ENCODE measurements at places on chromosomes 11 and 22.

- no peak for DNase-seq
Observed at GRCh38 chr11:45171550-45171949, 25.1 kb downstream of the PRDM11 start.

GRCh38 chr11:130180491-130180890, 20.9 kb downstream of the ST14 start:
- no peak for DNase-seq

GRCh38 chr22:47872761-47873535, 1110.5 kb downstream of the TBC1D22A start:
- DNase-seq: no peak

DNA sequence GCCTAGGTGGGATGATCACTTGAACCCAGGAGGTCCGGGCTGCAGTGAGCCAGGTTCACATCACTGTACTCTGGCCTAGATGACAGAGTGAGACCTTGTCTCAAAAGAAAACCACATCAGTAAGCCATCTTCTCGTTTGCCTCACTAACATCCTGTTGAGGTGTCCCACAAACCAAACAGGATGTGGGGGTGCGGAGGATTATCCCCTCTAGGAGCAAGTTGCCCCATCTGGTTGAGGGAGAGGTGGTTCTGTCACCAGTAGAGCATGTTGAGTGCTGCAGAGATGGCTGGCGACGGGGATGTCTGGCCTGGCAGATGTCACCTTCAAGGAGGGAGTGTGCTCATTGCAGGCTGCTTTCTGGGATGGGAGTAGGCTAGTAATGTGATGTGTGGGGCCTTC, 72.4 kb downstream of the ZNRF3 start:
- DNase-seq: no peak

DNA sequence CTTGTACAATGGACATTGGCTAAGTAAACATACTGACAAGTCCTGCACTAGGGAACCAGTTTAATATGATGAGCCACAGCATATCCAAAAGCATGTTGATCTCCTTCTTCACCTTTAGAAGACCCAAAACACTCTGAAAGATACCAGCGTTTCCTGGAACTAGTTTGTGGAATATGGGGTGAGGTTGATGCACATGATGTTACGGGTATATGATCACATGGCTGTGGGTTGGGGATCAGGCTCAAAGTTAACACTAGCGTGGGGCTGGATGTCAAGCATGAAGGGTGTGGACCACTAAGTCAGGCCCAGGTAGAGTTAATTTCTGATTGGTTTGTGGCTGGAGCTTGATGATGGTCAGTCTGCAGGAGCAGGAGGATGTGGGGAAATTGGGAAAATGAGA, 9.0 kb downstream of the IGLL5 start:
- DNase-seq: no peak

DNA sequence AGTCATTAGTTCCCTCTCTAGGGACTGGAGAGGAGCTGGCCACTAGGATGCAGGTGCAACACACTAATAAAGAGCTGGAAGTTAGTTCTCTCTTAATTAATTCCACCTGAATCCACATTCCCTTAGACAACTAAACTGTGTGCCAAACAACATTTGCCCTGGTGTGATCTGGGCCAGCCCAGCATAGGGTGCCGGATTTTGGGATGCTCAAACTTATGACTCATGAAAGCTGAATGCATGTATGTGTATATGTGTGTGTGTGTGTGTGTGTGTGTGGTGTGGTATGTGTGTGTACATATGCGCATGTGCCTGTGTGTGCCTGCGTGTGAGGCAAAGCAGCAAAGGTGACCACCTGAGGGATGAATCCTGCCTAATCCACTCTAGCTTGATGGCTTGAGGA, 110.7 kb downstream of the EHF start:
- no peak for DNase-seq

GRCh38 chr11:64238076-64238475, 2.8 kb upstream of the FKBP2 start:
- no peak for DNase-seq

DNA sequence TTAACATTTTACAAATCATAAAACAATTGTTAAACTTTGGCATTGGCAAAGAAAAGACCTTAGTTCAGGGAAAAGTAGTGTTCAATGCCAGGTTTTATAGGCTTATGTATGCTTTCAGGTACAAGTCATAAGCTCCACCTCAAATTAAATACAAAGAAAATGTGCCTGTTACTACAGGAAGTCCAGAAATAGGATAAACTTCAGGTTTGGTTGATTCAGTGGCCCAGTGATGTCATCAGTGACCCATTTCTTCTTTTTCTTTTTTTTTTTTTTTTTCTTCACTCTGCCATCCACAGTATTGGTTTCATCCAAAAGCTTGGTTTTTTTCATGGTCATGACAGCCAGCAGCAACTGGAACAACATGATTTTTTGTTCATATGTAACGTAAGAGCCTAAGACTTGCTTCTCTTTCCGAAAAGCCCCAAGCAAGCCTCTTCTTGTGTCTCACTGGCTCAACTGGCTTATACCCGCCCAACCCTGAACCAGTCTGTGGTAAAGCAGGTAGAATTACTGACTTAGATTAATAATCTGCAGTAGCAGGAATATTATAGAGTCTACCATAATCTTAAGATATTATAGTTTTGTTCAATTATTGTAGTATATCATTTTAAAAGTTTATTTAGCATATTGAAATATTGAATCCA, 46.2 kb downstream of the TTC17 start:
- no peak for DNase-seq

- DNase-seq: no peak
Observed at GRCh38 chr11:36392196-36392595, 96.1 kb downstream of the PRR5L start.

GRCh38 chr11:17774232-17775034, 39.9 kb downstream of the KCNC1 start:
- no peak for DNase-seq

- no peak for DNase-seq
Observed at GRCh38 chr11:115170133-115170815, 333.9 kb downstream of the CADM1 start.

GRCh38 chr11:57287884-57288283, 36.9 kb downstream of the TNKS1BP1 start:
- DNase-seq: no peak

DNA sequence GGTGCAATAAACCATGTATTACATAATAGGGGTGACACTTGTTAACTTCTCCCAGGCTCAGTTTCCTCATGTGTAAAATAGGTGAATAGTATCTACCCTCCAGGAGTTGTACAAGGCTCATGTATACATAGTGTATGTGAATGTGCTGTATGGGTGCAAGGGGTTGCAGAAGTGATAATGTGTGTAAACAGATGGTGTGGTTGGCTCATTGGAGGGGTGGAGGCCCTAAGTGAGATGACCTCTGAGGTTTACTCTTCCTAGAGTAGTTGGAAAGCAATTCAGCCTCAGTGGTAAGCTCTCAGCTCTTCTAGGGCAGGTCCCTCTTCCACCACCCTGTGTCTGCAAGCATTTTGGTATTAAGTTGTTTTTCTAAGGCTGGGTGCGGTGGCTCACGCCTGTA, 102.4 kb downstream of the PTPRJ start:
- DNase-seq: no peak

DNA sequence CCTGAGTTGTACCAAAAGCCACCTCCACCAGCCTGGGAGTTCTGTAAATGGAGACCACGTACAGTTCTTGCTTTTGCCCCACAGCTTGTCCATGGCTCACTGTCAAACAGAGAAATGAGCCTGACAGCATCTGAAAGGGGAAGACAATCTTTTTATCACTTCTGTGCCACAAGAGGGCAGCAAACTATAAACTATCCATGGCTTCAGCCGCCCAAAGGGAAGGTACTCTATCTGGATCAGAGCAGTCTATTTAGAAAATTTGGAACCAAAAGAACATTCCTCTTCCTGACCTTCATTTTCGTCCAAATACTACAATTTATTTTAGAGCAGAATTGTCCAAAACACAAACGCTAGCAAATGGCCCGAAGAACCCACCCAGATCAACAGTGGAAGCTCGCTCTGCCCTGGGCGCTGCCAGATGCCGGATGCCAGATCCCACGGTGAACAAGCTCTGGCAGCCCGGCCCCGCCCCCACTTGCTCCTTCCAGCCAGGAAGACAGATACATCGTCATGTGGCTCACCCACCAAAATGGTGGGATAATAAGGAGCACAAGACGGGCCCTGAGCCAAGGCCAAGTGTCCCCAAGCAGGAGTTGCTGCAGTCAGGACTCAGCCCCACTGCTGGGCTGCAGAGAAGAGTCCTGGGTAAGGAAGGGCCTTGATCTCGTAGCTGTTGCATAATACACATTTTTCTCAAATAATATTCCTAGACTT, 23.9 kb upstream of the SCGB1A1 start:
- DNase-seq: peak; percentile 59

- DNase-seq: no peak
Observed at GRCh38 chr11:12704049-12704448, 29.8 kb downstream of the TEAD1 start.

- DNase-seq: no peak
Observed at GRCh38 chr11:70603114-70603755, 204.9 kb downstream of the CTTN start.

DNA sequence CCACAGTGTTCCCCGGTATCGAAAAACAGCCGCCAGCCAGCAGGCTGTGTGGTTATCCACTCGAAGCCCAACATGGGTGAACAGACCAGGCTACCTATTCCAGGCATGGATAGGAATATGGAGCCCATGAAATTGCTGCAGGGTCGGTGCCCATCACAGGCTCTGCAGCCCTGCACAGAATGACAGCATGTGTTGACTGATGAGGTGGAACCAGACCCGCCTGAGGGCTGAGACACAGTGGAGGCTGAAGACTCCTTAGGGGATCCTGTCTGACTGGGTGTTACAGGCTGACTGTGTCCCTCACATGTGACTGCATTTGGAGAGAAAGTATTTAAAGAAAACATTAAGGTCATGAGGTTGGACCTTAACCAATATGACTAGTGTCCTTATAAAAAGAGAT, 6.2 kb upstream of the YPEL1 start:
- no peak for DNase-seq

DNA sequence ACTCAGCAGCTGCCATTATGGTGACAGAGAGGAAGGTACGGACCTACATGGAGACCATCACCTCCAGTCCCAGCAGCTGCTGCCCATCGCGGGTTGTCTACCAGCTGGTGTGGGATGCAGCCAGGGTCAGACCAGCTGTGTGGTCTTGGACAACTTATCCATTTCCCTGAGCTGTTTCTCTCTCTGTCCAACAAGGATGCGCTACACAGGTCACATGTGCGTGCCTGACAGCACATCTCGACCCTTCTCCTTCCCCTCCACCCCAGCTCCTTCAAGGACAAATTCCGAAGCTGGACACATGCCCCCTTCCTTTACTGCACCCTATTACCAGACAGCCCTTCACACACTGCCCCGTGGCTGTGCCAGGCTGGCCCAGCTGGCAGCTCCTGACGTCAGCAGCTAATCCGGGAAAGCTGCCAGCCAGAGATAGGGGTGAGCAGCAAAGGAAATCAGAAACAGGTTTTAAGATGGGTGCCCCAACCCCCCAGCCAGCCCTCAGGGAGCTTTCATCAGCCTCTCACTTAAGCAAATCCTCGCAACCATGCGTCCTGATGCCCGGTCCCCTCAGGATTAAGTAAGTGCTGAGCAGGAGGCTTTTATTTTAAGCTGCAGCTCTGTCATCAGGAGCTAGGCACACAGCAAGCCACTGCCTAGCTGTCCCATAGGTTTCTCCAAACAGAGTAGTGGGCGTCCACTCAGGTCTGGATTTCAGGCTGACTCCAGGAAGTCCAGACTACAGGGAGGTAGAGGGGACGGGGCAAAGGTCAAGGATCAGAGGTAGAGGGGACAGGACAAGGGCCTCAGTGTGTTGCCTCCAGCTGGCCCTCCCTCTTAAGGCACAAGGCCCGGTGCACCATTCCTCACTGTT, 20.3 kb downstream of the TEF start:
- peak; percentile 88 for DNase-seq

- DNase-seq: peak; percentile 29
Observed at GRCh38 chr11:27058456-27058855, 17.8 kb downstream of the BBOX1 start.

GRCh38 chr22:23862103-23862502, 4.4 kb downstream of the SLC2A11 start:
- no peak for DNase-seq

- DNase-seq: no peak
Observed at GRCh38 chr11:27089746-27090145, 49.1 kb downstream of the BBOX1 start.

DNA sequence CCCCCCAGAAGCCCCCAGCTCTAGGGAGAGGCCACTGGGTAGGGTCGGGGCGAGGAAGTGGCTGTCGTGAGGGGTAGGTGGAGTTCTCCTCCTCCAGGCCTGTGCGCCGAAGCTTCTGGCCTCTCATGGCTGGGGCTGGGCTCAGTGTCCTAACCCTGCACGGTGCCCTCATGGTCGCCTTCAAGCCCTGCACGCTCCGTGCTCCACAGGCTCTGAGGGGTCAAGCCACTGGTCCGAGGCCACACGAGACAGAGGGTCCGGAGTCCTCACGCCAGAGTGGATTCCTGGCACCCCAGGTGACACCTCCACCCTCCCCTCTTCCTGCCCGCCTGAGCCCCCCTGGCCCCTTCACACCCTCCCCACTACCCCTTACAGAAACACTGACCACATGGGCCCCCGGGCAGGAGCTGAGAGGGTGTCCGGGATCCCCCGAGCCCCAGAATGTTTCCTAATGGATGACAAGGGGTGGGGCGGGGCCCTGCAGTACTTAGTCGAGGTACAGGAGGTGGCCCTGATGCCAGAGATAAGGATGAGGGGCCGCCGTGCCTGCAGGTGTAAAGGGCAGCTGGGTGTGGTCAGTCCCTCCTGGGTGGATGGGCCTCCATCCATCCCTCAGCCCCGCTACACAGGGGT, 997 bp upstream of the CDHR5 start:
- no peak for DNase-seq

DNA sequence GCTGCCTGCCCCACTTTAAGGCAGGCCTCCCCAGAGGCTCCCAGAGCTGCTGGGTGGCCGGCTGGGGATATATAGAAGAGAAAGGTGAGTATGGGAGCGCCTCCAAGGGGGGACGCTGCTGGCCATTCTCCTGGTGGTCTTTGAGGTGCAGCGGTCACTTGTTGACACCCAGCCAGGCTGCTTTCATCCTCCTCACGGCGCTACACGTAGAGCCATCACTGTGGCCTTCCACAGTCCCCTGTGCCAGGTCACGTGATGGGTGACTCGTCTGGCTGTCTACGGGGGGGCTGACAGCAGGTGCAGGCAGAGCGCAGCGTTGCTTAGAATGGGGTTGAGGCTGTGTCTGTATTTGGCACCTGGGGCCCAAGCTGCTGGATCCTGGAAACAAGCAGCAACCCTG, 1.9 kb downstream of the ACR start:
- DNase-seq: no peak

GRCh38 chr11:130580891-130581492, 132.5 kb downstream of the ADAMTS15 start:
- DNase-seq: no peak

Data from AG09309 (cell line).